ENCODE measurements at places on chromosomes 4 and X.
A peak's percentile ranks its signal among the peaks of the same experiment; 100 is the strongest.

- DNase-seq: peak; percentile 27
These were observed 20.7 kb downstream of the ZFYVE28 start for GRCh38 chr4:2397596-2398379.

DNA sequence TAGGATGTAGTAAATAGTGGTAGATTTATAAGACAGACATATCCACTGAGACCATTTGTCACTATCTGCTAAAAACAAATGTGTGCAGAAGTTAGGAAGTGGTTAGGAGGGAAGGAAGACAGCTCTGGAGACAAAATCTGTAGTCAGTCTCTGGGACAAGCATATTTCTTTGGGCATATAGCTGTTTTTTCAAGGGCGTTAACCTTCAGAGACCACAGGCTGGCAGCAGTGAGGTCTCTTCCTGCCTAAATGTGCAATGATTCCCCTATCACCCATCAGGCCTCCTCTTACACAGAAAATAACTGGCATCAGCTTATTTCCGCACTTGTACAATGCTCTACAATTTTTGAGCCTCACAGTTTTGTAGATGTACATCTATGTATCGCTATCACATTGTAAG is 6.5 kb downstream of the TMEM150C start:
- no peak for DNase-seq

DNA sequence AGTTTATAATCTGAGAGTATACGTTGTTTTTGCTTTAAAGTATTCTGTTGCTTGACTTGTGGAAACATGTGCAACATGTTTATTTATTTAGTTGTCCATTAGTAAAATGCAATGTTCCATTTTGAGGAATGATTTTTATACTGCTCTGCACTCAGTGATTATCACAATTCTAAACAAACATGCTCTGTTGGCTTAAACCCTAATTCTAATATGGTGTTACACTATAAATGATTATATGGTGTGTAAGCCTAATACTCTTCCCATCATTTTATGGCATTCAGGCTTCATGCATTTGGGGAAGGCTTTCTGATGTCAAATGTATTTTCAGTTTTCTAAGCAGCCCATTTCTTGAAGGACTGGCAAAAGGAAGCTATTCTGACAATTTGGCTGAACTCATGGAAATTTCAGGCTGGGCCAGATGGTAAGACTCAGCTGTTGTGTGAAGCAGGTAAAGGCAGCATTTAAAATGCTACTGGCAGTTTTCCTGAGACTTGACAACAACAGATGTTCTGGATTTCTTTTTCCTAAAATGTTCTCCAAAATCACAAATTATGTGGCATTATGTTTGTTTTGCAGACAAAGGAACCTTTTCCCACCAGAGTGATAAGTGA is 336.7 kb upstream of the GNPDA2 start:
- DNase-seq: no peak

GRCh38 chrX:68261060-68261672 is 172.1 kb downstream of the OPHN1 start:
- DNase-seq: no peak

- DNase-seq: no peak
These were observed 34.7 kb upstream of the SPON2 start for GRCh38 chr4:1207157-1207470.

DNA sequence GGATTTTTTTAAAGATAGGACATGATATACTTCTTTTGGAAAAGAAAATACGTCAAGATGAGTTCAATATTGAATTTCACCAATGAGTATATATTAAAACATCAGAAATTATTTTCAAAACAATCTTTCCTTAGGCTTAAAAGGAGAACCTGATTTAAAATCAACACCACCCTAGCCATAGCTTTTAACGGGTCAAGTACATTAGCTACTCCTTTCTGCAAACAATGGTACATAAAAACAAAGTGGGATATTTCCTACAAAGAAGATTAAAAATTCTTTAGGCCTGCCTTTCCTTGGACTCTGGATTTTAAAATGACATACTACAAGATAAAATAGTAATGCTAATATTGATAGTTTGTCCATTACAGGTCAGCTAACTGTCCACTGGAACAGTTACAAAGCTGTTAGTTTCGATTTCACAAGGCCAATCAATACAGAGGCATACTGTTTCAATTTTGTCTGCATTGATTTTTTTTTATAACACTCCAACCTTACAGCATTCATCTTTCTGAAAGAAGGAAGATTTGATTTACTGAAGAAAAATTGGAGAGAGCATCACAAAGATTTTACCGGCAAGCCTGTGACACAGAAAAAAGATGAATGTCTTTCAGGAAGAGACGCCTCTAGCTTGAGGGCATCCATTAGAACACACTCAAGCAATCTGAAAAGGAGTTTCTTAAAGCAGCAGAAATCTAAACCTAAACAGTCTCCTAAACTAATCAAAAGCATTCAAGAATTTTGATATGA is 97.2 kb downstream of the MAB21L2 start:
- no peak for DNase-seq

GRCh38 chrX:53049127-53049517 is 533 bp downstream of the GPR173 start:
- no peak for DNase-seq

- DNase-seq: no peak
These were observed 1282.3 kb upstream of the TENM3 start for GRCh38 chr4:180960743-180961401.

DNA sequence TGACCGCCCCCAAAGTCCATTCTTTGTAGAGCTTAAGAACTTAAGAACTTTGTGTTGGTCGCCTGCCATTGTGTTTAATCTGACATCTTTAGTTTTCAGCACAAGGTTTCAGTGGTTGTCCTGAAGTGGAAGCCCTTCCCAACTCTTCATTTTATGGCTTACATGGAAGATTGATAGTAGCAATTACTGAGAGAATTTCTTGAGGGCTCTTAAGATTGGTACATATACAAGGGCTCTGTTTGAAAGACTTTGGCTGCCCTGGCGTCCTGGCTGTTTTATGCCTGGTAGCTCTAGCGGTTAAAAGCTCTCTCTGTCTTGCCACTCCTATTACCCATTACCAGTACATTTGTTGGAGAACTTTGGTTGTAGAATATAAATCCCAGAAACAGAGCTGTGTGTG is 75.0 kb downstream of the KDM6A start:
- DNase-seq: no peak

GRCh38 chr4:176526704-176527103 is 206.9 kb downstream of the SPCS3 start:
- DNase-seq: no peak

DNA sequence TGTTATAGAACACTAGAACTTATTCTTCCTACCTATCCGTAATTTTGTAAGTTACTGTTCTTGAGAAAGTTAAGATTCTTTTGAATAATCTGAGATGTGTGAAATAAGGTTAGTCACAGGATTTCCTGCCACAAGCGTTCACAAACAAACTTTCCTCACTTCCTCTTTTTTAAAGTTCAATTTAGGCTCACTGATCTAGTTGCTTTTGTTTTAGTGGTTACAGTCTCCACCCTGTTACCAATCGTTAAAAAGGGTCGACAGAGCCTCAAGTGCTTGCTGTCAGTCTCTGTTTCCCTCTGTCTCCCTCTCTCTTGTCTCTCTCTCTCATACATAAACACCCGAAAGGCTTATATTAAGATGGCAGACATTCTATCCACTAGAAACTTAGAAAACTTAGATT is 35.9 kb upstream of the STK26 start:
- peak; percentile 55 for DNase-seq

DNA sequence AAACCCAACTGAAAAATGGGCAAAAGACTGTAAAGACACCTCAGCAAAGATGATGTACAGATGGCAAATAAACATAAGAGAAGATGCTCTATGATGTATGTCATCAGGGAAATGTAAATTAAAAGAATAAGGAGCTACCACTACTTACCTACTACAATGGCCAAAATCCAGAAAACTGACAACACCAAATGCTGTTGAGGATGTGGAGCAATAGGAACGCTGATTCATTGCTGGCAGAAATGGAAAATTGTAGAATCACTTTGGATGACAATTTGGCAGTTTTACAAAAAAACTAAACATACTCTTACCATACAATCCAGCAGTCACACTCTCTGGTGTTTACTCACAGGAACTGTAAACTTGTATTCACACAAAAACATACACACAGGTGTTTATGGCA is 222.3 kb upstream of the LDB2 start:
- DNase-seq: no peak

GRCh38 chrX:136639506-136640176 is 8.3 kb upstream of the CD40LG start:
- DNase-seq: no peak

GRCh38 chrX:37873220-37873619 is 25.8 kb upstream of the DYNLT3 start:
- no peak for DNase-seq

DNA sequence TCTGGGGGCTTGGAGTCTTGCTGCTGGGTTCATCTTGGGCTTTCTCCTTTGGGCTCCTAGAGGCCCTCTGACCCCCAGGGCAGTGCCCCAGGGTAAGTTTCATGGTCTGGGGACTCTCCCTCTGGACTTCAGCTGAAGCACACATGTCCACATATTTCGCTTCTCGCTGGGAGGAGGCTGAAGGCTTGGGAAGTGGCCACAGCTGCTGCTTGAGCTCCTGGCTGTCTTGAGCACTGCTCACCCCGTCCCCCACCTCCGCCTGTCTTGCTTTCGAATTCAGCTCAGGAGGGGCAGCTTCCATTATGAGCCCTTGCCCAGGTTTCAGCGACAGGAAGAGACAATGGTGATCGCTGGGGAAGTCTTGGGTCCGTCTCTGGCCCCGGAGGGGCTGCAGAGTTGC is 3.7 kb downstream of the C4orf54 start:
- DNase-seq: no peak

- DNase-seq: no peak
These were observed 40.8 kb upstream of the STX18 start for GRCh38 chr4:4582653-4583052.

DNA sequence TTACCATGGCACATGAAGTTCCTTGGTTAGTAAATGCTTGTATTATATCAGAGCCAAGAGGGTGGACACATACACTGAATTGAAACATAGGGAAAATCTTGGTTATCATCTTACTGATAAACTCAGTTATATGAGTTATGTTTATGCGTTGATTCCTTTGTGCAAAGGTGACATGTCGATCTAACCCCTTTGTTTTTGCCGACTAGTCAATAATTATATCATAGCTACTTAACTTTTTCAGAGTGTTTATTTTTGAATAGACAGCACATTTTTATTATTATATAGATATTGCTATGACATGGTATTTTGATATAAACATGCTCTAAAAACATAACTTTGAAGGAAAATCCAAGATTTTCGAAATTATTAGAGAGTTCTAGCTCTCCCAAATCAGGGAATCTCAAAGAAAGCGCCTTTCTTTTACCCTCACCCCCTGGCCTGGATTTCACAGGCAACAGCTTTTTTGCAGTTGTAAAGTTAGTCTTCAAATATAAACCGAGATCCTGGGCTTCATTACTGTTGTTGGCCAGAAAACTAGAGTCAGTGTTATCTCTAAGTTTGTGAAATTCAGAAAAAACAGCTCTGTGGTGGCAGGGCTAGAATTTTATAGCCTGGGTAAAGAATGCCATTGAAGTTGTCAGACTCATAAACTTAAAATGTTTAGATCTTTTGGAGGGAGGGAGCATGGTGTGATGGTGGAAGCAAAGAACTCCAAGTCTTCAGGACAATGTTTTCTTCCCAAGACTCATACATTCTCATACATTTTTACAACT is 45.8 kb upstream of the PITX2 start:
- no peak for DNase-seq

- DNase-seq: no peak
These were observed 5.5 kb downstream of the GRIA2 start for GRCh38 chr4:157226035-157226434.

DNA sequence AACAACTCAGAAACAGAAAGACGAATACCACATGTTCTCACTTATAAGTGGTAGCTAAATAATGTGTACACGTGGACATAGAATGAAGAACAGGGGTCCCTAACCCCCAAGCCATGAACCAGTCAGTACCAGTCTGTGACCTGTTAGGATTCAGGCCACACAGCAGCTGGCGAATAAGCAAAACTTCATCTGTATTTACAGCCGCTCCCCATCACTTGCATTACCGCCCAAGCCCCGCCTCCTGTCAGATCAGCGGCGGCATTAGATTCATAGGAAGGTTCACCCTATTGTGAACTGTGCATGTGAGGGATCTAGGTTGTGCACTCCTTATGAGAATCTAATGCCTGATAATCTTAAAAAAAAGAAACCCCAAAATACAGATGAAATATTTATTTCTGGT is 1128.7 kb downstream of the NLGN4X start:
- DNase-seq: no peak

DNA sequence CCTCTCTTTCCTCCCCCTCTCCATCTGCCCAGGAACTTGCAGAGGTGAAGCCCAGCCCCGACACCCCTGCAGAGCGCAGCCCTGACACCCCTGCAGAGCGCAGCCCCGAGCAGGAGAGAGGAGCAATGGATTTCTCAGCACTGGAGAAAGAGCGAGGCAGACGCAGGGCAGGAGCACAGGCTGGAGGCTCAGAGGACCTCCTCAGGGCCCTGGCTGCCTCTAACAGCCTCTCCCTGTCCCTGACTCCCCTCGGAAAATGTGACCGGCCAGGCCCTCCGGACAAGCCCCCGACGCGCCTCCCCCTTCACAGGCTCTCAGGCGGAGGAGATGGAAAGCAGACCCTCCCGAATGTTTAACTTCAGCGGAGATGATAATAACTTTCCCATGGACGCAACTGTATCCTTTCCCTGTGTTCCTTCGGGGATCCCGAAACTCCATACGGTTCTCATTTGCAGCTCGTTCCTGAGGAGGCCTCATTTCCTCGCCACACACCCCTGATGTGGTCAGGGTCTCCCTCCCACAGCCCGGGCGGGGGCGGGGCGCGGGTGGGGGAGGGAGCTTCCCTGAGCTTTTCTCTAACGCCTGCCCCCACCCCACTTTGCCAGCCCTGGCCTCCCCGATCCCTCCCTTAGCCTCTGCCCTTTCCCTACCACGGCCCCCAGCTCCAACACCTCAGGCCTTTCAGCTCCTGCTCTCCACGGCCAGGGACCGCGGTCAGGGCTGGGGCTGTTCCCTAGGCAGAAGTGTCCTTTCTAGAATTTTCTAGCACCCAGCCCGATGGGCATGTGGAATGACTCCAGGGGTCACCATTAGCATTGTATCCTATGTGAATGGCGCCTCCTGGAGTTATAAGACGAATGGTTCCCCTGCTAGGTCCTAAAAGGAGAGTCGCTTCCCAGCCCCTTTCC is 201.1 kb upstream of the BCOR start:
- DNase-seq: no peak

DNA sequence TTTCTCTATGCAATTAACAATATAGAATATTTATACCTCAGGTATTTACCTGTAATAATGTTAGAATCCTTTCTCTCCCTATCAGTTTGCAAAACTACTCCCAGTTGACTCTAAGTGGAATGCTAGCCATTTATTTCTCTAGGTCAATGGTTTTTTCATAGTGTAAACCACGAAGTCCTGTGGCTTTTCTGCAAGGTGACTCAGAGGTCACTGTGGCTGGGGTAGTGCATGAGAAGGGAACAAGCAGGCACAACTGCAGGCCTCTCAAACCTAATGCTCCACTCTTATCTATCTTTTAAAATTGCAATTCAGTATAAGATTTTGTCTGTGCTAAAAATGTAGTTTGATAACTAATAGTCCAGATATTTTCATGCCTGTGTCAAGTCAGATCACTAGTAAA is 159.4 kb downstream of the ANTXR2 start:
- DNase-seq: no peak

All from DND-41 (cell line).